ENCODE measurements at places on chromosomes 12 and 14.

DNA sequence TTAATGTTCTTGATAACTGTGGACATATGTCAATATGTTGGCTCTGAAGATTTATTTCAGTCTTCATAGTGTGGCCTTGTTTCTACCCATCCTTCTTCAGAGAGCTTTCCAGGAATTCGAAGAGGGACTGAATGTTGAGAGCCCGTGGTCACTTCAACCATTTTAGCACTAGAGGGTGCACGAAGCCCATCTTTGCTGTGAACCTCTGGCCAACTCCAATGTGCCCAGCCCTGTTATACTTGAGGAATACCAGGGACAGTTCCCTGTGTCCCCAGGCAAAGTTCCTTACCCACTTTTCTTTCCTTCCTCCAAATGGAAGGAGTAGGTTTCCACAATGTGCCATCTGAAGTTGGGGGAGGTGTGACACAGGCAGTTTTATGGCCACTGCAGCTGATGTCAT lies 603.5 kb downstream of the RPL10L start:
- DNase-seq: peak; percentile 80

- no peak for DNase-seq
These were observed 66.0 kb upstream of the TMCC3 start for GRCh38 chr12:94716339-94716738.

DNA sequence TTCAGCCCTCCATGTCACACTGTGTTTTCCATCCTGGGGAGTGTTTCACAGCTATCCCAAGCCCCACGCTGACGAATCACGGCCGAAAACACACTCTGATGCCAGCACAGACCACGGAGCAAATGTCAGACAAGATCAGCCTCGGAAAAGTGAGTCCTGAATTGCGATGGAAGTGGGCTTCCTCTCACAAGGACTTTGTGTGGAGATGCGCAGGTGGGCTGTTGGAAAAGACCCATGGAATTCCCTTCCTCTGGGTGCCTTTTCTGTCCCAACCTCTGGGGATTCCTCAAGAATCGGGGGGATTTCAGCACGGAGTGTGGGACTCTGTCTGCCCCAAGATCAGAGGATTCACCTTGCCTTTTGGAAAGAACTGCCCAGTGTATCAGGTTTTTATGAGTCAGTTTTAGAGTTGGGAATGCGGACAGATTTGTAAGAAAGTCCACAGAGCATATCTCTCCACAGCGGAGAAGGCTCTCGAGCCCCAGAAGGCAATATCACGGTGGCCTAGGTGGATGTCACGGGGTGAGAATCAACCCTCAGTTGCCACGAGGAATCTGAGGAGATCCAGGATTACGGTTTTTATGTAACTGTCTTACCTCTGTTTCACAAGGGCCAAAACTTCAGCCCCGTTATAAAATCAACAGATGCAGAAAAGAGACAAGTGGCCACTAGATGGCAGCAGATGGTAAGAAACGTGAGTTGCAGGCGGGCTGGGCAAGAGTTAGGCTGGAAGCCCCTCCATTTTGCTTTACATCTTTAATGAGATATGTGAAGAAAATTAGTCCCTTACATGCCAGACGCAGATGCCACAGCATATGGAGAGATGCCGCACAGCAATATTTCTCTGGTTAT lies 201.9 kb downstream of the DAD1 start:
- DNase-seq: peak; percentile 76

GRCh38 chr14:20461225-20462141 lies at the start of gene PIP4P1:
Gene PIP4P1, minus strand, starts transcription at chr14:20461434. Its CDS starts 109 bp downstream, at chr14:20461325.
- peak; percentile 100 for DNase-seq

DNA sequence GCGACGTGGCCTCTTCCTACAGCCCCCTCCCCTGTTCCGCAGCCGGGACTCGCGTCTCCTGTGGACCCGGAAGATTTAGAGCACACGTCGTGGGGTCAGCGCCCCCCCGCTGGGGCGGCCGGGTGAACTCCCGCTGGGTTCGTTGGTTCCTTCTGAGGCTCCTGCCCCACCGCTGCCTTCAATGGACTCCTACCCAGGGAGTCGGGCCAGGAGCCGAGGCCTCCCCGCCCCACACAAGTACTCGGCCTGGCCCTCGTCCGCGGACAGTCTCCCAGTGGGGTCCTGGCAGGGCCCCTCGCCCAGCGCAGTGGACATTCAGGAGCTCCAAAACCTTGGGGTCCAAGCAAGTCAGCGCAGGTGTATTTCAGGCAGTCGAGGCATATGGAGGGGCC lies 1.2 kb downstream of the MMP17 start:
- DNase-seq: no peak

DNA sequence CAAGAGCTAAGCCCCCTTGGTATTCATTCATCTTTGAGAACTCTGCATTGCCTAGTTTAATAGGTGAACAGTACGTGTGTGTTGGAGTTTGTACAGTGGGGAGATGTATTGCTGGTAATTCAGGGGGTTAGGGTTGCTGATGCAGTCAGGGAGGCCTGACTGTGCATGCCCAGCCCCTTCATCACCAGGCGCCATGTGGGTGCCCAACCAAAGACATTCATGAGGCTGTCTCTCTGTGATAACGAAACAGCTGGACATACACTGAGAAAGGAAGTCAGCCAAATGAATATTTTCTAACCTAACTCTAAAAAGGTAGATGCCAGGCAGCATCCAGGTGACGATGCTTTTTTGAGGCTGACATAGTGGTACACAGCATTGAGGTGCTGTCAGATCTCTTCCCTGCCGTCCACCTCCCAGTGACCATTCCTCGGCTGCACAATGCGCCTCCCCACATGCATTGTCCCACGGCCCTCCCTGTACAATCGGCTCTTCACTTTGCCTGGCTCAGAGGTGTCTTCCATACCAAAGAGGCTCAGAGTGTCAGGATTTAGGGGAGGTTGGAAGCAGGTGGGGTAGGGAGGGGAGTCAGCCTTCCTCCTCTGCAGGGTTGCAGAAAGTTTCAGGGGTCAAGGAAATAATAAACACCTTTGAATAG lies 19.0 kb downstream of the EML1 start:
- DNase-seq: no peak

- no peak for DNase-seq
These were observed 1435.9 kb upstream of the TMEM132C start for GRCh38 chr12:126830778-126831680.

GRCh38 chr12:22282283-22282682 lies 52.2 kb downstream of the ST8SIA1 start:
- peak; percentile 79 for DNase-seq

- no peak for DNase-seq
These were observed 163.3 kb upstream of the DIO3 start for GRCh38 chr14:101398011-101398410.

- no peak for DNase-seq
These were observed 20.3 kb upstream of the SINHCAF start for GRCh38 chr12:31346267-31346666.

DNA sequence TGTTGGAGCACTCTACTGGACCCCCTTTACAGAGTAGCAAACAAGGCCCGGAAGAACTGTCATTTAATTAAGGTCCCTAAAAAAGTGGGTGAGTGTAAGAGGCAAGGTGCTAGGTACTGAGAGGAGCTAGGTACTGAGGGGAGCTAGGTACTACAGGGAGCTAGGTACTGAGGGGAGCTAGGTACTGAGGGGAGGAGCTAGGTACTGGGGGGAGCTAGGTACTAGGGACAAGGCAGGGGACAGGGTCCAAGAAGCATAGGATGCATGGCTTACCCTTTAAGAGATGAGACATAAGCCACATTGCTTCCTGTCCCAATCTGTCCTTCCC lies 4.9 kb downstream of the KRT5 start:
- DNase-seq: no peak

GRCh38 chr12:109632342-109632741 lies 58.7 kb downstream of the MVK start:
- DNase-seq: no peak

DNA sequence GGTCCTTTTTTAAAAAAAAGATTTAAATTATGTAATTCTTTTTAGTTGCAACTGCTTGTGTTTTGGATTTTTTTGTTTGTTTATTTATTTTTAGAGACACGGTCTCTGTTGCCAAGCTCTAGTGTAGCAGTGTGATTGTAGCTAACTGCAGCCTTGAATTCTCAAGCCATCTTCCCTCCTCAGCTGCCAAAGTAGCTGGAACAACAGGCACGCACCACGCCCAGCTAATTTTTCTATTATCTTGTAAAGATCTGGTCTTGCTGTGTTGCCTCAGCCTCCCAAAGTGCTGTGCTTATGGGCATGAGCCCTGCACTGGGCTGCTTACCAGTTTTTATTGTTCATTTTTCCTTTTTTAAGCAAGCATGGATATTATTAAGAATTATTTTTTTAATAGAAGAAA lies 10.6 kb upstream of the ART4 start:
- no peak for DNase-seq

DNA sequence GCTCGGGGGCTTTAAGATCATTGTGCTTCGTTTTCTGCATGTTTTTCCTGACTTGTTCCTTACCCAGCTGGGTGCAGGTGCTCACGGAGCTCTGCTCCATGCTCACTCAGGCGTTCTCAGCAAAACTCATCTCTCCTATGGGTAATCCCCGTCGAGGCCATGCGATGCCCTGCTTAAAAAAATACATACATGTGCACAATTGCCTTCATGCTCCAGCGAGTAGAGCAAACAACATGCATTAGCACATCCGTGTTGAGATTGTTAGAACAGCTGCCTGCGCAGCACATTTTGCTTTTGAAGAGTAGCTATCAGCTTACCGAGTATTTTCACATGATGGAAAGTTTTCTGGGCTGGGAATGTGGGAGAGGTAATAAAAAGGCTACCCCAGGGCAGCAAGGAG lies 16.2 kb downstream of the AACS start:
- no peak for DNase-seq
